Fibroblast of the aortic adventitia (primary cell): ENCODE measurements at places on chromosomes 3 and 15. TPM values are rescaled to one million over a fixed set of nuclear protein-coding genes. Genes with fewer than 3 reads are reported as not detected.

The CLRN1 gene
- not detected in 2 replicates for total RNA-seq

The ATXN7 gene
- 8.6 and 21.0 TPM in 2 replicates for total RNA-seq

The CFAP100 gene
- not detected in 2 replicates for total RNA-seq

The AGBL1 gene
- total RNA-seq, result not detected in 2 replicates

The ALDH1A2 gene
- total RNA-seq, result 0.08 and 2.1 TPM in 2 replicates

The HYAL1 gene
- 0.90 TPM in 1 of 2 replicates, not detected in the other for total RNA-seq

The CCDC54 gene
- total RNA-seq, result not detected in 2 replicates

The TUSC7 gene
- not detected in 2 replicates for total RNA-seq

The TMEM45A gene
- 13.7 and 50.6 TPM in 2 replicates for total RNA-seq

The SERINC4 gene
- total RNA-seq, result 0.18 TPM in 1 of 2 replicates, not detected in the other

The CHDH gene
- 1.3 and 7.9 TPM in 2 replicates for total RNA-seq

The CP gene
- total RNA-seq, result 1.2 TPM in 1 of 2 replicates, not detected in the other

The EXD1 gene
- not detected in 2 replicates for total RNA-seq
